ENCODE measurements at places on chromosomes 13 and 19.

- no peak for DNase-seq
Observed at GRCh38 chr13:87677043-87677495, 5.9 kb downstream of the SLITRK5 start.

DNA sequence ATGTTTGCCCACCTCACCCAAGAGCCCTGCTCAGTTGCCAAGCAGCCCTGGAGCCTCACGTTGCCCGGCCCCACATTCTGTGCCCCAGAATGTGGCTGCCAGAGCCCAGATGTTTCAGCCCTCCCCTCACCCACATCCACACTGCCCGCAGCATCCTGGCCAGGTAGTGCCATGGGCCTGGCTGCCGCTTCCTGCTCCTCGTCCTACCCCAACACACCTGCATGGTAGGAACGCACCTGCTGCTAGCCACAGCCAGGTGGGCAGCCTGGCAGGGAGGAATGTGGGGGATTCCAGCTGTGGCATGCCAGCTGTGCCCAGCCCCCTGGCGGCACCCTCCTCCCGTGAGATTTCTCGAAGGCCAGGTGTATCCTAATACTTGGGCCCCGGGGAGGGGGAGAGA, 7.5 kb upstream of the NFIX start:
- DNase-seq: no peak

- DNase-seq: no peak
Observed at GRCh38 chr13:78372581-78372980, 230.8 kb downstream of the POU4F1 start.

DNA sequence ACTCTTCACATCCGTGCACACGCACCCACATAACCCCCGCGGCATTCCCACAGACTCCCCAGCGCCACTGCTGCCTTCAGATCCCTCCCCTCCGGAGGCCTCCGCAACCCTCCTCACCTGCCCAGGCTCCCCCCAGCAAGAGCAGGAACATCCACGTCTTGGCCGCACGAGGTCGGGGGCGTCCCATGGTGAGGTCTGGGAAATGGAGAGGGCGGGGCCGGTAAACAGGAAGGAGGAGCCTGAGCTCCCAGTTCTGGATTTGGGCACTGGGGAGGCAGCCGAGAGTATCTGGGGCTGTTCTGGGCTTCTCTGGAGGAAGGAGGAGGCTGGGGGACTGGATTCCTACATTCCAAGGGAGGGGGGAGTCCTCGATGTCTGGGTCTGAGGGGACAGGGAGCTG, 423 bp downstream of the KLK8 start:
- DNase-seq: no peak

GRCh38 chr19:57010541-57010940, 109.2 kb upstream of the USP29 start:
- DNase-seq: no peak

GRCh38 chr19:18418483-18419194, 559 bp upstream of the SSBP4 start:
- DNase-seq: no peak

DNA sequence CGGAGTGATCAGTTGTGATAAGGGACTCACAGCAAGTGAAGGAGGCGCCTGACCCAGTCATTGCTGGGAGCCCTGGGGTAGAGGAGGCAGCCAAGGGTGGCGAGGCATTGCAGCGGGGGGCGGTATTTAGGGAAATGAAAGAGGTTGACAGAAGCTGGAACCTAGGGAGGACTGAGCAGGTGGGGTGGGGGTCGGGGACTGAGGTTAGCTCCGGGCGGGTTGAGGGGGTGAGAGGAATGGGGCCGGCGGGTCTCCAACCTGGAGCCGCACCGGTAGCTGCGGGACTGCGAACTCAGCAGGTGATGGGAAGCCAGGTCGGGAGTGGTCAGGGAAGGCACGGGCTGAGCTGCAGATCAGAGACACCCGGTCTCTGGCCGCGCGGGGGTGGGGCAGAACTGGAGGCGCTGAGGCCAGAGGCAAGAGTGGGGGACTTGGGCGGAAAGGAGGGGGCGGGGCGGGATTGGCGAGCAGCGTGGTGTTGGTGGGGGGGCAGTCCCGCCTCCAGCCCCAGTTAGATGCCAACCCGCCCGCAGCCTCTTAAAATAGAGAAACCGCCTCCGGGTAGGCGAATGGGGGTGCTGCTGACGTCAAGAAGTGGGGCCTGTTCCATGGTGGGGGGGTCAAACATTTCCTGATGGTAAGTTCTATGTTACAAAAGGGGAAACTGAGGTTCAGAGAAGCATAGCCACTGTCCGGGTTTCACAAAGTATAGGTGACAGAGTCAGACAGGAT, 1.5 kb downstream of the MAST3 start:
- no peak for DNase-seq

DNA sequence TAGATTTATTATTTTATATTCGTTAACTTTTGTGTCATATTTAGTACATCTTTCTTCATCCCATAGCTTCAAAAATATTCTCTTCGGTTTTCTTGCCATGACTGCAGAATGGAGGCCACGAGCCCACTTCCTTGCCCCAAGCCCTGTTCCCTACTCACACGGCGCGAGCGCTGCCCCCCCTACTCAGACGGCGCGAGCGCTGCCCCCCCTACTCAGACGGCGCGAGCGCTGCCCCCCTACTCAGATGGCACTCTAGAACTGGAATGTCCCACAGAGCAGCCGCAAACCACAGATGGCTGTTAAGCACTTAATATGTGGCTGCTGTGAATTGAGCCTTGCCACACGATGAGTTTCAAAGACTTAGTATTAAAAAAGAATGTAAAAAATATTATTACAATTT, 102.2 kb upstream of the PEG3 start:
- no peak for DNase-seq

- DNase-seq: no peak
Observed at GRCh38 chr19:5814123-5814851, 9.4 kb downstream of the NRTN start.

DNA sequence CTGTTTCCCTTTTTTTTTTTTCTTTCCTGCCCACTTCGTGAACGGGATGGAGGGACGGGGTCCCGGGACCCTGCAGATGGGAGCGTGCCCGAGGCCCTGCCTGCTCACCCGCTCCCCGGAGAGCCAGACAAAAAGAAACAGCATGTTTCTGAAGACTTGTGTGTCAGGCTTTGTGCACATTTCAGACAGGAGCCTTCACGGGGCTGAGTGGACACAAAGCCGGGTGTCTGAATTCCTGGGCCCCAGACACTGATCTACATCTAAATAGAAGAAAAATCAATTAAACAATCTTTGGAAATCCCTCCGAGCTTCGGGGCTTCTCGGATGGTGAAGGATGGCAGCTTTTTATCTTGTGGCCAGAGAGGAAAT, 4.2 kb downstream of the PGPEP1 start:
- no peak for DNase-seq

GRCh38 chr13:33125821-33126570, 109.8 kb downstream of the KL start:
- DNase-seq: no peak

GRCh38 chr19:33428627-33429125, 55.2 kb downstream of the CEBPG start:
- no peak for DNase-seq

GRCh38 chr19:30710721-30711120, 338.5 kb downstream of the ZNF536 start:
- DNase-seq: no peak

DNA sequence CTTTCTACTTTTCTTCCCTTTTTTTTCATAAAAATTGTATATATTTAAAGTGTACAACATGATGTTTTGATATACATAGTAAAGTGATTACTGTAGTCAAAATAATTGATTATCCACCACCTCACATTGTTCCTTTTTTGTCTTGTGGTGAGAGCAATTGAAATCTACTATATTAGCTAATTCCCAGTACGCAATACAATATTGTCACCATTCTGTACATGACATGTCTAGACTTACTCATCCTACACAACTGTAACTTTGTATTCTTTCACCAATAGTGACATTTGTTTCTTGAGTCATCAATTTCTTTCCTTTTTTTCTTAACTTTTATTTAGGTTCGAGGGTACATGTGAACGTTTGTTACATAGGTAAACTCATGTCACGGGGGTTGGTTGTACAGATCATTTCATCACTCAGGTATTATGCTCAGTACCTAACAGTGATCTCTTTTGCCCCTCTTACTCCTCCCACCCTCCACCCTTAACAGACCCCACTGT, 265.2 kb downstream of the KCNRG start:
- DNase-seq: no peak

DNA sequence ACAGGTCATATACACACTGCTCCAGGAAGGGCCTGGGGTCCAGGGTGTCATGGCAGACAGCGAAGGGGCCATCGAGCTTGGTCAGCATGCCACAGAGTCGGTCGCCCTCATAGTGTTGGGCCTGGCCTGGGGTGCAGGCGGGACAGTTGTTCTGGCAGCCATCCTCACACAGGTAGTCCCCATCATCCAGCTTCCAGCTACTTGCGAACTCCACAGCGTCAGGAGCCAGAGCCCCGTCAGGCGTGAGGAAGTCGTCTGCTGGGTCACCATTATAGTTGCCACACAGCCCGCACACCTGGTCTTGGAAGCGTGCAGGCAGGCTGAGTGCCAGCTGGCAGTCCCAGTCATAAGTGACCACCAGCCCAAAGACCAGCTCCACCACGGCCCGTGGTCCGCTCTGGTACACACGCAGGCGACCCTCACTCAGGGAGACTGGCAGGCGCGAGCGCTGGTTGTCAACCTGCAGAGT, 16.2 kb downstream of the FCGBP start:
- no peak for DNase-seq

- no peak for DNase-seq
Observed at GRCh38 chr19:8245869-8246835, 37.0 kb downstream of the CERS4 start.

DNA sequence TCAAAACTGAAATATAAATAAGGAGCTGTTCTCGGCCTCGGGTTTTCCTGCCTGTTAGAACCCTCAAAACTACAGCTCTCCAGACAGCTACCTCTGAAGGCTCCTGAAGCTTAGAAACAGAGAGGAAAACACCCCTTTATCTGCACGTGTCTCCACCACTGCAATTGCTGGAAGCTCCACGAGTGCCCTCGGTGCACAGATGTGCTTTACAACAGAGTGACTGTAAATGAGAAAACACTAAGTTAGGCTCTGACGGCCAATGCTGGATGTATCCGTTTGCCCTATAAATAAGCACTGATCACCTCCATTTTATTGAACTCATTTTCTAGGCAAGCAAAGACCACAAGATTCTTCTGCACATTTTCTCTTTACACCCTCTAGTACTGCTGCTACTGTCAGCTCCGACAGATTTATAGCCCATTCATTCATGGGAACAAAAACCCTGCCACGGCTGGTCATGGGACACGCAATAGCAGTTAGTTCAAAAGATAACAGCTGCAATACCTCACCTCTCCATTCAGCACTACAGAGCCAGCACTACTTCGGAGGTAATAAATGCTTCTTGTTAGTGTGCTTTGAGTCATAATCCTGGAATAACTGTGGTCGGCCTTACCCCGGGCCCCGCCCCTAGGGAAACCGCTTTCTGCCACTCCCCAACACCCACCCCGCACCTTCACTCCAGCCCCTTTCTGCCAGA, 241.1 kb upstream of the ZNF507 start:
- DNase-seq: no peak

- no peak for DNase-seq
Observed at GRCh38 chr13:109788372-109789111, 2.2 kb upstream of the IRS2 start.

DNA sequence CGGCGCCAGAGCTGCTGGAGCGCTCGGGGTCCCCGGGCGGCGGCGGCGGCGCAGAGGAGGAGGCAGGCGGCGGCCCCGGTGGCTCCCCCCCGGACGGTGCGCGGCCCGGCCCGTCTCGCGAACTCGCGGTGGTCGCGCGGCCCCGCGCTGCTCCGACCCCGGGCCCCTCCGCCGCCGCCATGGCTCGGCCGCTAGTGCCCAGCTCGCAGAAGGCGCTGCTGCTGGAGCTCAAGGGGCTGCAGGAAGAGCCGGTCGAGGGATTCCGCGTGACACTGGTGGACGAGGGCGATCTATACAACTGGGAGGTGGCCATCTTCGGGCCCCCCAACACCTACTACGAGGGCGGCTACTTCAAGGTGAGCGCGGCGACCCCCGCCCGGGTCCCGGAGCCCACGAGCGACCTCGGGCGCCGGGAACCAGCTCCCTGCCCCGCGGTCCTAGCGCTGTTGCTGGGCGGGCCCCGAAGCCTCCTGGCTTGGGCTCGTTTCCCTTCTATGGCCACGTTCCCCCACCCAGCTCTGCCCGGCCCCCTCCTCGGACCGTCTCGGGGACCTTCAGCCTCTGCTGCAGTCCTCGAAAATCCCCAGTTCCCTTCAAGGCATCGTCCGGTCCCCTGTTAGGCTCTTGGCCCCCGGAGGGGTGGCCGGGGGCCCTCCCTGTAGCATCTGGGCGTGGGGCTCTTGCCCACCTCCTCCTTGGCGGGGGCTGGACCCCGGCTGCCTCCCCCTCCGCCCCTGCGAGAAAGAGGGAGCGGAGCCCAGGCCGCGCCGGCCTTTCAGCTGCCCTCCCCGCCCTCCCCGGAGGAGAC, at the start of gene CDC34:
TSS of gene CDC34 (plus strand) at position 8 of the 808 bp plus-strand sequence. CDS start at position 180, 172 bp downstream.
- DNase-seq: no peak

- no peak for DNase-seq
Observed at GRCh38 chr19:4366666-4367335, 23.4 kb downstream of the MPND start.

DNA sequence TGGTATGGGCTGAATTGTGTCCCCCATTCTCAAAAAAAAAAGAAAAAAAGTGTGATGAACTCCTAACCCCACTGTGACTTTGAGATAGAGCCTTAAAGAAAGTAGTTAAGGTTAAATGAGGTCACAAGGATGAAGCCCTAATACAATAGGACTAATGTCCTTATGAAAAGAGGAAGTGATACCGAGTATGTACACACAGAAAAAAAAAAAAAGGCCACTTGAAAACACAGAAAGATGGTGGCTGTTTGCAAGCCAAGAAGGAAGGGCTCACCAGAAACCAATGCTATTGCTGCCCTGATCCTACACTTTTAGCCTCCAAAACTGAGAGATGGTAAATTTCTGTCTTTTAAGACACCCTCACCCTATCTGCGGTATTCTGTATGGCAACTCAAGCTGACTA, 955.6 kb downstream of the PCDH17 start:
- DNase-seq: no peak

Measured in stimulated activated CD8-positive, alpha-beta memory T cell treated with anti-CD3 and anti-CD28 coated beads, Interleukin-2, amount 100 ng/mL, for 1 hour (primary cell).